ENCODE measurements at places on chromosomes 7 and 10. TPM values are rescaled to one million over a fixed set of nuclear protein-coding genes. Genes with fewer than 3 reads are reported as not detected.

The EGFR gene
- 52.7 TPM for total RNA-seq

The CYP26A1 gene
- total RNA-seq, result not detected

The TRIM56 gene
- 4.1 TPM for total RNA-seq

The HKDC1 gene
- 52.3 TPM for total RNA-seq

The LBX1 gene
- not detected for total RNA-seq

The NKX2-3 gene
- 2.5 TPM for total RNA-seq

The EPO gene
- total RNA-seq, result not detected

The STOX1 gene
- 0.68 TPM for total RNA-seq

The PAPSS2 gene
- total RNA-seq, result 77.9 TPM

The GRM8 gene
- not detected for total RNA-seq

The FAM149B1 gene
- total RNA-seq, result 11.5 TPM
